NCI-H446 (cell line): ENCODE measurements at places on chromosomes 11 and 22.

GRCh38 chr11:46064221-46064620 lies 57.0 kb downstream of the PHF21A start:
- no peak for DNase-seq

DNA sequence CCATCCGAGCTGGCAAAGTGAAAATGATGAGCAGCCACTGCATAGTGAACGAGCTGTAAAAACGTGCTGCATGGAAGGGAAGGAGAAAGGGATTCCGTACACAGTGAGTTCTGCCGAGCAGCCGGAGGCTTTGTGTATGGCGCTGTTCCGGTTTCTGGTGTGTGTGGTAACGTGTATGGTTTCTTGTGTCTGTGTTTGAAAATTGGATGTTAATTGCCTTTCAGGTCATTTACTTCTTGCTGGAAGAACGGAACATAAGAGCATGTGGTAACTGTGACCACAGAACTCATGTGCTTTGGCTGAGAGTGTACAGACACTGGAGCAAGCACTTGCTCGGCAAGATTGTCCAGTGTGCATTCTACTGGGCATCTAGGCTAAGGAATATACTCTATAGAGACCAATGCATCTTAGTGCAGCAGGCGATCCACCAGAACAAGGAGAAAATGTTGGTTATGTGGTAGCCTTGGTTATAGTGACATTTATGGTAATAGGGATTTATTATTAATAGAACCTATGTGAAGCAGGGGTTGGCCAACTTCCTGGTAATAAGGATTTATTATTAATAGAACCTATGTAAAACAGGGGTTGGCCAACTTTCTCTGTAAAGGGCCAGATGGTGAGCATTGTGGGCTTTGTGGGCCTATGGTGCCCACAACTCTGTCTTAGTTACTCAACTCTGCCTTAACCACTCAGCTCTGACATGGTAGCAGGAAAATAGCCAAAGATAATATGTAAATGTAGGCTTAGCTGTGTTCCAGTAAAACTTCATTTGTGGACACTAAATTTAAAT lies 49.2 kb downstream of the GRAMD1B start:
- no peak for DNase-seq

GRCh38 chr22:17939579-17939978 lies 84.8 kb downstream of the MICAL3 start:
- DNase-seq: no peak

DNA sequence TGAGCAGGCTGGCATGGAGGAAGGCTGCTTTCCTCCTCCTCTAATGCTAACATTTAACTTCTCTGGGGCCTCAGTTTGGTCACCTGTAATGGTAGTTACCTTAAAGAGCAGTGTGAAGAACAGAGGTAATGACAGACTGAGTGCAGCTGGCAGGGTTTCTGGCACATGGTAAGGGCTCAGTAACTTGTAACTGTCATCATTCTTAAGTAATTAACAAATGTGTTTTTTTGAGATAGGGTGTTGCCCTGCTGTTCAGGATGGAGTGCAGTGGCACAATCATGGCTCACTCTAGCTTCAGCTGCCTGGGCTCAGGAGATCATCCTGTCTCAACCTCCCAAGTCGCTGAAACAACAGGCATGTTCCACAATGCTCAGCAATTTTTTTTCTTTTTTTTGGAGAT lies 242.0 kb upstream of the SYN3 start:
- DNase-seq: no peak

- no peak for DNase-seq
Measured at GRCh38 chr22:49660321-49660720, 167.4 kb downstream of the BRD1 start.

- DNase-seq: no peak
Measured at GRCh38 chr11:3028813-3029212, 28.4 kb downstream of the CARS1 start.

- no peak for DNase-seq
Measured at GRCh38 chr11:97069160-97069559, 679.3 kb downstream of the JRKL start.

DNA sequence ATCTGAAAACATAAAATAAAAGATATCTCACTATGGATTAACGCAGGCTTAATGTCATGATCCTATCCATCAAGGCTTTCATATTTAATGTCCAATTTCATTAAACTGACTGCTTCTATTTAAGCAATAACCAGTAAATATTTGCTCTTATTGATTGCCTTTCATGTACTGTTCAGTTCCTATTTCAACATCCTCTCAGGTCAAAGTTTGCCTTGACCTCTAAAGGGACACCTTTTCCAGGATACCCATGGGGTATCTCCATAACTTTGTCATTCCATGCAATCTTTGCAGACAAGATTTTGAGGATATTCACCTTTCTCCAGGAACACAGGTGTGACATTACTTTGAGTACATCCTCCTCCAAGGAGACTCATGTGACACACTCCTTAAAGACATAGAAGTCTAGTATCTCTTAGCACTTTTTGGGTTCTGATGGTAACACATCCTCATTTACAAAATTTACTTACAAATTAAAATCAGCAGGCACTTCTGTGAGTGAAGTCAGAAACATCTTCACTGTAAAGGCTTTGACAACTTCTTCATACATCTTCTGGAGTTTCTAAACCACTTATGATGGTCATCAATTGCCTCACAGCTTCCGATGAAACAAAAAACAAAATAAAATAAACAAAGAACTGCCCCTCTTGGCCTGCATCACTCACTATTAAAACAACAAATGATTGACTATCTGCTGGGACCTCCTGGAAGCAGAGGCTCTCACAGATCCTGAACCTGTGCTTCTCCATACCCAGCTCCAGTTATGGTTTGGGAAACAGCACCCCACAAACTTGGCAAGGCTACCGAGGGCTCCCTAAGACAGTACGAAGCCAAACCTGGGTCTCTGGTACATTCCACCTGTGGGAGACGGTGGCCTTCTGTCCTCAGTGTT lies 7.0 kb upstream of the SLC22A25 start:
- DNase-seq: no peak

DNA sequence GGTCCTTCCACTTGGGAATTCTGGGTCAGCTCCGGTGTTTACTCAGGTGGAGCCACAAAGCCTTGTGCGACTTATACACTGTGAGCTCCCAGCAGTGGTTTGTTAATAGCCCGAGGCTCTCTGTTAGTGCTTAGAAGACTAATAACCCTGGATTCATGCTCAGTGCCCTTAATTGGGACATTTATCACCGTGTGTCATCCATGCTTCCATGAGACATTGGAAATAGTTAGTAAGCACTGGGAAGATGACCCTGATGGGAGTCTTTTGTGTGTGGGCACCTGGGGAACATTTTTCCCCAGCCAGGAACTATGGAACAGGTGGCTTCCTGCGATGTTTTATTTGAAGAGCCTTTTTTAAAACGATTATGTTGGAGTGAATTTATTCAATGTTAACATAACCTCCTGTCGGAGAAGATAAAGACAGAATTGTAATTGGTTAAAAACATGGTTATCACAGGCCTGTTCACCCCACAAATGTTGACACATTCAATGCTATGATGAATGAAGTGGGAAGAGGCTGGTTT lies 188.9 kb downstream of the MYO18B start:
- no peak for DNase-seq

- no peak for DNase-seq
Measured at GRCh38 chr11:3964935-3965604, 109.6 kb downstream of the STIM1 start.
